ENCODE measurements at places on chromosomes 12 and 14.

DNA sequence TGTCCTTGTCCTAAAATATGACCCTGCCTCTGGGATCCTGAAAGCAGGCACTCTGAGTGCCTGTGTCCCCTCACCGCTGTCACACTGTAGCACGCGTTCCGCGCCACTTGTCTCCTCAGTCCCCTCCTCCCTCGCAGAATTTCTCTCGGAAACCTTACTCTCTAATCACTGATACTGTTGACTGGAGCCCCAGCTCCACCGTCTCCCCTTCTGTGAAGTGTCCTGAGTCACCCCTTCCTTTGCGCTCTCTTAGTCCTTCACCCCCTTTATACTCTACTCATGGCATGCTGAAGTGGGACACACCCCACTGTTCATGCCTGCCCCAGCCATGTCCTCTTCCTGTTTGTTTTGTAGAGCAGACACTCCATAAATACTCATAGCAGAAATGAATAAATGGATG lies 104.7 kb downstream of the ZNF664 start:
- DNase-seq = no peak

- DNase-seq = no peak
Measured at GRCh38 chr14:102867826-102868580, 54.5 kb upstream of the AMN start.

- no peak for DNase-seq
Measured at GRCh38 chr14:99055816-99056215, 216.2 kb downstream of the BCL11B start.

DNA sequence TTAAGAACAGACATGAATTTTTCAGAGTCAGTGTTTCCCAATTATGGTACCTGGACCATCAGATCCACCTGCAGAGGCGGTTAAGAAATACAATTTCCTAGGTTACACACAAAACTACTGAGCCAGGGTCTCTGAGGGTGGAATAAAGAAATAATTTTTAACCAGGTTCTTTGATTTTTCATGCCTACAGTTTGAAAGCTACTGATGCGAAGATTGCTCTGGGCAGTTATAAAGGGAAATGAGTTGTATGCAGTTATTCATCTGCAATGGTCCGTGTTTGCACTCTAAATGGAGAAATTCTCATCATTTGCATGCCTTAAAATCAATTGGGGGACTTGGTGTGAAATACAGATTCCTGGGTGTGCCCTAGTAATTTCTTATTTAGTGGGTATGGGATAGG lies 89.7 kb downstream of the ERGIC2 start:
- DNase-seq = no peak

DNA sequence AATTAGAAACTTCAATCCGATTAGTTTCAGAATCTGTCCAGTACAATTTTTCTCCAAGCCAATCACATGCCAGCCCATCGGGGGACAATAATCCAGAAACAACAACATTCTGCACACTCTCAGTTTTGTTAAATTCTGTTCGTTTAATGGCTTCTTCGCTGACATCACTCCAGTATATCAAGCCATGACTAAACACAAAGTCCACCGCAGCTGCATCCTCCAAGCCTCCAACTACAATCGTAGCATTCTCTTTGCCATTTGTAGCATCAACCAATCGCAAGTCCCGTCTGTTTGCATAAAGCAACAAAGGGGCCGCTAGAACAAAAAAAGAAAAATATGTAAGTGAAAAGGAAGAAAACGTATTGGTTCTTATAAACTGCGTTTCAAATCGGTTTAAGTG lies 22.5 kb downstream of the LRP6 start:
- no peak for DNase-seq

- no peak for DNase-seq
Measured at GRCh38 chr14:32383364-32384009, 54.4 kb downstream of the AKAP6 start.

GRCh38 chr14:25215607-25216006 lies 165.7 kb upstream of the STXBP6 start:
- DNase-seq = no peak

GRCh38 chr12:94875525-94875924 lies 128.0 kb downstream of the NDUFA12 start:
- DNase-seq = peak; percentile 41

DNA sequence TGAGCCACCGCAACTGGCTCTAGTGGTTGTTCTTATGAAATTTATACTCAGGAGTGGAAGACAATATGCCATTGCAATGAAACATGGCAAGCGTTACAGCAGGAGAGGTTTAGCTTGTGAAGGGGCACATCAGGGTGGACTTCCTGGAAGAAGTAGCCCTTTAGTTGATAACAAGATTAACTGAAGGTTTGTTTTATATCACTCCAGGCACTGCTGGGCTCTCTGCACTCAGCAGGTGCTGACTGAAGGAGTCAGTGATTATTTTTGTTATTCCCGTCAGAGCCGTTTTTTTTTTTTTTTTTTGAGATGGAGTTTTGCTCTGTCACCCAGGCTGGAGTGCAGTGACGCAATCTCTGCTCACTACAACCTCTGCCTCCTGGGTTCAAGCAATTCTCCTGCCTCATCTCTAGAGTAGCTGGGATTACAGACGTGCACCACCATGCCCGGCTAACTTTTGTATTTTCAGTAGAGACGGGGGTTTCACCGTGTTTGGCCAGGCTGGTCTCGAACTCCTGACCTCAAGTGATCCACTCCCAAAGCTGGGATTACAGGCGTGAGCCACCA lies 17.6 kb upstream of the GPR68 start:
- DNase-seq = no peak

DNA sequence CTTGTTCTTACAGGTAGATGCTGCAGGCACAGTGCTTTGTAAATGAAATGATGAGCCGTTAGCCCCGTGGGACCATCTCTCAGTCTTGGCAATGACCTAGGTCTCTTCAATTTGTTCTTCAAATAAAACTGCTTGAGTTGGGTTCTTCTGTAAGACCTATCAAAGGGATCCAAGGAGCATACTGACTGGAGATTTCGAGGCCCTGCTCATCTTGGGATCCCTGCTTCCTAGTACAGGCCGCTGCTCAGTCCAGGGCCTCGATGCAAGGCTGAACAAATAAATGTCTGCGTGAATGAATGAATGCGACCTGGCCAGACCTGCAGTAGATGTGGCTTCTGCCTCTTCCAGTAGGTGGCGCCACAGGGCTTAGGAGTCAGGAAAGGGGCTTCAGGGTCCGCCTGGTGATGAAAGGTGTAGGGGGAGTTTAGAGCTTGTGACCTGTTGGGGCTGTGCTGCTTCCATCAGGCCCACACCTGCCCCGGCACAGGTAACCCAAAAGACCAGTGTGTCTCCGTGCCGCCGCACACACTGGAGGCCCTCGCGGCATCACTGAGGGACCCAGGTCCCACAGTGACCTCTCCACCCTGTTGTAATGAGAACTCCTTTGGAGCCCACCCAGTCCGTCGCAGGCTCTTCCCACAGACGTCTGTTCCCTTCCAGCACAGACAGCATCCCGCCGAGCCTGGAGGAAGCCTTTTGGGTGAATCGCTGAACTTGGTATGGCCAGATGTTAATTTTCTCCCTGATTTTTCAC lies 4.4 kb downstream of the CACNA1C start:
- DNase-seq = peak; percentile 79

DNA sequence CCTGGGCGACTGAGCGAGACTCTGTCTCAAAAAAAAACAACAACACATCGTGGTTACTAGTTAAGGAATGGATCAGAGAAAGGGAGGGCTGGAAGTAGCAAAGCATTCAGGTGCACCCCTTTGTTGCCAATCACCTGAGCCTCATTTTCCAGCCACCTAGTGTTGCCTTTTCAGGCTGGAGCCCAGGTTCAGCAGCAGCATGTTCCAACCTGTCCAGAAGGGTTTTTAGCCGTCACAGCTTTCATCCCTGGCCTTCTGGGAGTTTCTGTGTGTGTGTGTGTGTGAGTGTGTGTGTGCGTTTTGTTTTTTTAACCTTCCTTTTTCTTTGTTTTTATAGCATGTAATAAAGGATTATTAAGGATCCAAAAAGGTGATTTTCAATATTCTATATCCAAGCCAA lies 121.1 kb upstream of the ATF1 start:
- no peak for DNase-seq

DNA sequence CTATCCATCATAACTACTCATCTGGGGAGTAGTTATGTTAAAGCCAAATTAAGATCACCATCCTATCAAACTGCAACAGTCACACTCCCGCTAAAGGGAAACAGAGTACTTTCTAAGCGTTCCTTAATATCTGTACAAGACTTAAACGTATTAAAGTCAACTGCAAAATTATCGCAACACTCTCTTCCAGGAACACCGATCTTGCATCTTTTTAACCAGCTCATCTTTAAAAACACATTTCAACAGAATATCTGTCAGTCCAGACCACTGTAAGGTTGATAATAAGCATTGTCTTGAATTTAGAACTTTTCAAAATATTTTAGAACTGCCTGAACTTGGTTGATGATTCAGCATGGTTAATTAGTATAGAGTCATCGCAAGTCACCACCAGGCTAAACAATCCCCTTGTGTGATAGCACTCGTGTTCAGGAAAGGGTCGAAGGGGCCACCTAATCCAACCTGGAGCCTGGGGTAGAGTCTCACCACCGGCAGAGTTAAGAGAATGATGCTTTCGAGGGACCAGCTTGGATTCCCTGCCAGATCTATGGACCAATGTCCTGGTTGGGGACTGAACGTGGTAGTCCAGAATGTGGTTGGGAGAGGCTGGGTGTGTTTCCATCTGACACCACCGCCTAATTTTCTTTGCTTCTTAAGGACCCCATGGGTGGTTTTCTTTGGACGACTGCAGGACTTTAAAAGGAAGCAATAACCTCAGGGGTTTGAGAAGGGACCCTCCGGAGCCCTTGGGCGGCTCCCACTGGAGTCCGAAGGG lies 890 bp downstream of the SPTLC2 start:
- peak; percentile 42 for DNase-seq

DNA sequence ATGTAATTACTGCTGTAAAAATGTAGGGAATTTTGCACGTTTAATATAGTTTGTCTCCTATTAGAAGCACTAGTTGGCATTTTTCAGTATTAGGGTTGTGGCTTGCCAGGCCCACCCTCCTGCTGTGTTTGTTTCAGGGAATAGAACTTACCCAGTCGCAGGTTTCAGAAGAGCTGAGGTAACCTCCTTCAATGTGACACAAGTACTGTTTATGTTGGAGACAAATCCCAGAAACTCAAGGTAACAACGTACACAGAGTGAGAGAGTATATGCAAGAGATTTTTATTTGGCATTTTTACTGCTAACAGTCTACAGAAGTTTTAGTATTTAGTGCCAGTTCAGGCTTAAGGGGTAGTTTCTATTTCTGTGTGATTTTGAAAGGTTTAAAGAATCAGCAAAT lies 284.3 kb downstream of the RAD51B start:
- peak; percentile 51 for DNase-seq

- peak; percentile 11 for DNase-seq
Measured at GRCh38 chr12:116687888-116688287, 50.0 kb downstream of the SPRING1 start.

- peak; percentile 36 for DNase-seq
Measured at GRCh38 chr12:65449400-65449799, 170.9 kb downstream of the MSRB3 start.

DNA sequence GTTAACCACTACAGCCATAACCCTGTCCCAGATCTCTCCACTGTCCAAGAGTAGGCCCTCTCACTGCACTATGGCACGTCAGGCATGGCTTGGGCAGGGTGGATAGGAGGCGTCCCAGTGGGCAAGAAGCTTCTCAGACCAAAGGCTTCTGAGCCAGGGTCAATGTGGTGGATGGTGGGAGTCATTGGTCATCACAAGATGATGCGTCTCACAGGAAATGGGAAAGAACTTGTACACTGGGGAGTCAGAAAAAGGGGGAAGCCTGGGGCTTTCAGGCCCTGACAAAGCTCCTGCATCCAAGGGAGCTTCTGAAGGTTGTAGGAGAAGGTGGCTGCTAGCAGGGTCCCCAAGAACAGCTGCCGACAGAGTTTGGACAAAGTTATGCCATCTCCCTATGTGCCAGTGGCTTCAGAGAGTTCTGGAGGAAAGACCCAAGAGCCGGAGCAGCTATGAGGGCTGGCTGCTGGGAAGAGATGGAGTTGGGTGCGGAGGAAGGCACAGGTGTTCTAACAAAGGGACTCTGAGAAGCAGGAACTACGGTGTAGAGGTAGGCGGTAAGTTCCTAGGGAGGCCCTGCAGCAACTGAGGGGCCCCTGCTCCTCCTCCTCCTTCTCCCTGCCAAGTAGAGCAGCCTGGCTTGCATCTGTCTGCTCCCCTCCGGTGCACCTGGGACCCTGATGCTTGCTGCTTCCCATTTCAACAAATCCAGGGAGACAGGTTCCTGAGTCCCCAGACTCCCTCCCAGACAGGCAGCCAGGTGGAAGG lies 81.1 kb downstream of the ARL6IP4 start:
- no peak for DNase-seq

GRCh38 chr12:188910-189621 lies 24.9 kb downstream of the SLC6A12 start:
- DNase-seq = peak; percentile 84

- no peak for DNase-seq
Measured at GRCh38 chr12:55985341-55985740, 11.5 kb downstream of the RAB5B start.

- DNase-seq = no peak
Measured at GRCh38 chr14:90674716-90675115, 141.5 kb downstream of the TTC7B start.

DNA sequence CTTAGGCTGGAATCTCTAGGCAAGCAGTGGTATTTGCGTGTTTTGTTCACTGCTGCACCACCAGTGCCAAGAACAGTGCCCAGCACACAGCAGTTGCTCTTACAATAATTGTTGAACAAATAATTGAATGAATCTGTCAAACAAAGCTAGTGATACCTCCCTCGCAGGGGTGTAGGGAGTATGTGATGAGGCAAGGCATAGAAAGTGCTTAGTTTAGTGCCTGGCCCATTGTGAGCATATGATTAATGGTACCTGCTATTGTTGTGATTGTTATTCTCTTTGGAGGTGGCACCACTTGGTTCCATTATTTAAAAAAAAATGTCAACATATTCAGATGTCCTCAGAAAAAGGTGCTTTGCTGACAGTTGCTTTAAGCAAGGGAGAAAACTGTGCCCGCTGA lies 210.1 kb upstream of the TBX3 start:
- DNase-seq = no peak

DNA sequence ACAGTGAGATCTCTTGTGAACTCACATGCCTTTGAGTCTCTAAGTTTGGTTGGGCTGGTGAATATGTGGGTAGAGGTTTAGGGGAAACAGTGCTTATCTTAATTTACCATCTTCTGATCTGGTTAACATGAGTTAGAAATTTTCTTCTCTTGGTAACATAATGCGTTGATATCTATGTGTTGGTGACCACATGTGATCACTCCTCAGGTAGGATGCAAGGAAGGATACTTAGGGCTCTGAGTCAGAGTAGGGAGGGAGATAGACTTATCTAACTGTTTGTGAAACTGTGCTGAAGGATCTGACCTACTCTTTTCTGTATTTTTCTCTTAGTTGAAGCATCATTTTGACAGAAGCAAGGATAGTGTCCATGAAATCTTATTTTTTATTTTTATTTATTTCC lies 23.1 kb downstream of the FAM234B start:
- no peak for DNase-seq

- DNase-seq = peak; percentile 61
Measured at GRCh38 chr12:12562016-12562483, 613 bp downstream of the DUSP16 start.

GRCh38 chr14:73795974-73796373 lies 55.7 kb upstream of the PTGR2 start:
- peak; percentile 88 for DNase-seq
